ENCODE measurements at places on chromosomes 1 and 21.

DNA sequence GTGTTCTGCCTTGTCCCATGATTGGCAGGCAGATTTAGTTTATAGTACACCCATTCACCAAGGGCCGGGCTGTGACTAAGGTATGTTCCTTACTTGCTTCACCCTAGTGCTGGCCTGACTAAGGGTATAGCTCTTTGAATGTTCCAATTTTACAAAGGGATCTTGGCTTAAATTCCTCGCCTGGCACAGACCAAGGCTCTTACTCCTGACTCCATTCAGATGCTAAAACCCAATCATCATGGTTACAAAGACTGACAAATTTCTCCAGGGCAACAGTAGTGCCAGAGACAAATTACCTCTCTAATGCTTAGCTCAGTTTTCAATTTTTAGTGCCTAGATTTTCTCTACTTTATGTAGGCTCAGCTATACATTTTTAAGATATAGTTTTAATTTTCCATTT is 11.5 kb upstream of the C1orf53 start:
- no peak for DNase-seq

- DNase-seq: no peak
These were observed 206.9 kb downstream of the LMO4 start for GRCh38 chr1:87535551-87535950.

DNA sequence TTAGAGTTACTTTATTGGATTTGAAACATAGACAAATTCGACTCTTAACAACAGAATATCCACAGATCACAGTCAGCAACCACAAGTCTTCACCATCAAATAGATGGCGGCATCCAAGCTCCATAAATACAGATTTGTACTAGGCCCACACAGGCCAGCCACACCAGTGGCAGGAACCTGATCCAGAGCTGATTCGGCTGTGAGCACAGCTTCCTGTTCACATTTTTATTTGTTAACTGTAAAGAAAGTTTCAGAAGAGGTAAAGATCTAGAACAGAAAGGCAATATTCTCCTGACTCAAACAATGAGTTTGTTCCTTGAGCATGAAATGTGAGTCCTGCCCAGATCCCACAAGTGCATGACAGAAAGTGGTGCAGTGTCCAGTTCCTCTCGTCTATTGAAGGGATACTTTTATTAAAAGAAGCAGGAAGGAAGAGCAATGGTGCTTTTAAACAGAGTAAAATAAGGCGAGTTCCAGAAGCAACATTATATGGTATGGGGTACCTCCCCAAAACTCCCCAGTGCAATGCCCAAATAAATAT is 205.8 kb downstream of the SLC45A1 start:
- no peak for DNase-seq

DNA sequence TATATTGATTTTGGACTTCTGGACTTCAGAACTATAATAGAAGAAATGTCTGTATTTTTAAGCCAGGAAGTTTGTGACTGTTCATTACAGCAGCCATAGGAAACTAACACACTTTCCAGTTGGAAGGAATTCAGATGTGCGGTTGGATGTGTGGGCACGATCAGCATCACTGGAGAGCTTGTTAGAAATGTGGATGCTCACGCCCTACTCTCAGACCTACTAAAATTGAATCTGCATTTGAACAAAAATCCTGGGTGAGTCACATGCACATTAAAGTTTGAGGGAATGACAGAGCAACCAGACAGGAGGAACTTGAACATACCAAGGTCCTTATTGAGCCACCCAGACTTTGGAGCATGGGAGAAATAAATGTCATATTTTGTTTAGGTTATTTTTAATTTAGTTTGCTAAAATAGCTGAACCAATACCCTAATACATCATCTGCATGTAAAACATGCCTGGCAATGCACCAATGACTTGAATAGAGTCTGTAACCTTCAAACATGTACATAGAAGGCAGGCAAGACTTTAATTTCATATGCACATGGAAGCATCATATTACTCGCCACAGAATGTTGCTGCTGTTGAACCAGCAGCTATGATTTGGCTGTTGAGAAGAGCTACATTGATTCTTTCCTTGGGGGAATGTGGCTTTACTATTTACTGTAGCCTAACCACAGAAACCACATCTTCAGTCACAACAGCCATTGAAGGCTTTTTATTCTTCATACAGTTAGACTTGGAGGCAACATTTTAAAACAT is 346.2 kb downstream of the BARHL2 start:
- DNase-seq: no peak

DNA sequence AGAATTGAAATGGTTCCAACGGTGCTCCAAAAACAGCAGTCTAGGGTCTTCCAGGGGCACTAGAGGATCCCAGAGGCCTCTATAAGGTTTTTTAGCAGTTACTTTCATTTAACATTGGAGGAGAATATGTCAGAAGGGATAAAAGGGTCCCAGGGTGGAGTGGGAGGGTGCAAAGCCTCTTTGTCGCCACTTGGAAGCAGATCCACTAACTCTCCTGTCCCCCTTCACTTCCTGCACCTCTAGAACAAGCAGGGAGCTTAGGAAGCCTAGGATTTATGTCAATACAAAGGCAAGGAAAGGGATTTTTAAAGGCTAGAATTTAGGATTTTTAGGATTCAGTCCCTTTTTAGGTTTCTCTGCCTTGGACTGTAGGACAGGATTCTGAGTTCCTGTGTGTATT is 8.3 kb downstream of the PCP4L1 start:
- DNase-seq: no peak

GRCh38 chr21:46128933-46129571 is 26.3 kb downstream of the FTCD start:
- DNase-seq: no peak

DNA sequence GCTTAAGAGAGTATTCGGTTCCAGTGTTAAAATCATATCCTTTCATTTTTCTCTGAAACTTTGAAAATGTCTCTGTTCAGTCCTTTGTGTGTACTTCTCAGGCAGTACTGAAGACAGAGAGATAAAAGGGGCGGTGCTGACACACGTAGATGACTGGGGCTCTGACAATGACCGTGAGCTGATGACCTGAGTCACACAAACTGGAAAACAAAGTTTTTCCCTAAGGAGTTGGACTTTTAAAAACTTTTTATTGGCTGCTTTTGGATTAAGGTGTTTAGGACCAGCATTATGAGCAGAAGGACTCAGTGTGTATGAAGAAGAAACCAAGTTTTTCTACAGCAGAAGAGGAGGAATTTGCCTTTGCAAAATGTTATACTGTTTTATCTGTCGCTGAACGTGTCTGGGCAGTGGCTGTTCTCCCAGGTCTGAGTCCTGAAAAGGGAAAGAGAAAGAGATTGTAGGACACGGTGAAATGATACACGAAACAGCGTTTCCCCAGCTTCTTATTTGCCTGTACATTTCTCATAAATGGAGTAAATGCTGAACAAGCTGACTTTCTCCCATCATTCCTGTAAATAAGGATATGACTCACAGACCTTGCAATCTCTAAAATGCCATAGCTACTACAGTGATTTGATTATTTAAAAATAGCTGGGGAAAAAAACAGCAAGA is 51.5 kb downstream of the MAP3K7CL start:
- DNase-seq: no peak

DNA sequence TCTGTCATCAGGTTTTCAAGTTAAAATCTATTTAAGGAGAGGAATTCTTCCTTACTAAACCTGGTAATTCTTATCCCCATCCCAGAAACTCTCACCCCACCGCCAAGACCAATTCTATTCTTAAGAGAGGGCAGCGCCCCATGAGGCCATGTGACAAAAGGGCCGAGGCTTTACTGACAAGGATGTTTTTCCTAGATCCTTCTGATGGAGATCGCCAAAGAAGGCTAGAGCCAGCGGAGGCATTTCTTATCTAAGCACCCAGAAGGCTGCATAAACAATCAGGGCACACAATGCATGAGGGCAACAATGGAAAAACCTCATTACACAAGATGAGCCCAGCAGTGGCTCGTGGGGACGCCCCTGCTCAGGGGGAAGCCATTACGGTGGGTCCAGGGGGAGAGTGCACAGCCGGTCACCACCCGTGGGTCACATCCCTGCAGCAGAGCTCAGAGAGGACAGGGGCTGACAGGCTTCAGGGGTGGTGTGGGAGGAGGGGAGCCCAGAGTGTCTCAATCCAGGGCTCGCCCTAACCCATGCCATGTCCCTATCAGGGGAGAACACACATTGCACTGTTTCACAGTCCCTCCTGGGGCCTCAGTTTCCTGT is 88.7 kb downstream of the ITPKB start:
- no peak for DNase-seq

GRCh38 chr1:7298749-7299151 is 472.3 kb upstream of the VAMP3 start:
- DNase-seq: no peak

DNA sequence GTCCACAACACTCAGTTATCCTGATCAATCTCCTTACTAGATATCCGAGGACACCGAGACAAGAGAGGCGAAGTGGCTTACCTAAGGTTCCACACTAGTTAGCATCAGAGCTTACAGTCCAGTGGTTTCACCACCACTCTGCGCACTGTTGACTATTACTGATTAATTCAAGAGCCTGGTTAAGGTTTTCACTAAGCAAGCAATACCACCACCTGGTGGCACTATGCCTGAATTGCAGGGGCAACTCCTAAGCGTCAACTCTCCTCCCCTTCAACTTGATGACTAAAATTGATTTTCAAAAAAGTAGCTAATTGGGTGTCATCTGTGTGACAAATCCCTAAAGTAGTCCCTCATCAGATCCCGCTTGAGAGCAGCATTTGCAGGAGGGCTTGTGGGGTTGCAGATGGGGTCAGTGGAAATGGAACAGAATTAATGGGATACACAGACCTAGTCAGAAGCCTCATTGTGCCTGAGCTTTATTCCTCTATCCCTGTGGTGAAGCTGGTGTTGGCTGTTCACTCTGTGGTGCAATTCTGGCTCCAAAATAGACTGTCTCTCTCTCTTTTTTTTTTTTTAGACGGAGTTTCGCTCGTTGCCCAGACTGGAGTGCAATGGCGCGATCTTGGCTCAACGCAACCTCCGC is 9.1 kb downstream of the TTC22 start:
- no peak for DNase-seq

DNA sequence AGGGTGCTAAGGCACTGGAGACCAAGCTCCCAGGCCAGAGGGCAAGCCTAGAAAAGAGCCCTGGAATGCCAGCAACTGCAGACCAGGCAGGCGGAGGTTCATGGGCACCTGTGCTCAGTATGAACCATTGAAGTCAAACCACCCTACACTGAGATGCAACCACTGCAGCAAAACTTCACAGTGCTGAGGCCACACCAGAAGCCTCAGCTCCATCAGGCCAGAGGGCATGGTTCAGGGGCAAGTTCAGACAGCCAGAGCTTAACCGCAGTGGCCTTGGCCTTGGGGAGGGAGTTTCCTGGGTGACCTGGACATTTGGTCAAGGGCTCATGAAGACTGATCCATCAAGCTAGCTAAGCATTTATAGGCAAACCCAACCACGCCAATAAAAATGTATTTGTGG is 7.1 kb downstream of the RCC2 start:
- DNase-seq: no peak

- DNase-seq: no peak
These were observed 43.1 kb downstream of the PTGFRN start for GRCh38 chr1:116952738-116953275.

- DNase-seq: no peak
These were observed 18.3 kb downstream of the SPATA21 start for GRCh38 chr1:16418823-16419425.

DNA sequence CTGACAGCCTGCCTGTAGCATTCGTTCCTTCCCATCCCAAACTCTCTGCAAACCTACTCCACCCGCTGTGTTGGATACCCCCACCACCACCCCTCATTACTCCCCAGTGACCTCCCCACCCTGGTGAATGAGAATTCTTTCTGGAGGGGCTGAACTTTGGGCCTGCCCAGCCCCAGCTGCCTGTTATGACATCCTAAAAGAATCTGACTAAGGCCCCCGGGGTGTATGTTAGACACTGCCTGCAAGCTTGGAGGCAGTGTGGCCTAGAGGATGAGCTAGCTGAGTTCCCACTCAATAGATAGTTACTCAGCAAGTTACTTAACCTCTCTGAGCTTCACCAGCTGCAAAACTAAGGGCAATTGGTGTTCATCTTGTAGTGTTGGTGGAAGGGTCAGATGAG is 110.2 kb upstream of the FGGY start:
- no peak for DNase-seq

- DNase-seq: no peak
These were observed 6.7 kb downstream of the OR2T11 start for GRCh38 chr1:248627971-248628844.

- no peak for DNase-seq
These were observed 70.8 kb downstream of the PRDM2 start for GRCh38 chr1:13770743-13771142.

DNA sequence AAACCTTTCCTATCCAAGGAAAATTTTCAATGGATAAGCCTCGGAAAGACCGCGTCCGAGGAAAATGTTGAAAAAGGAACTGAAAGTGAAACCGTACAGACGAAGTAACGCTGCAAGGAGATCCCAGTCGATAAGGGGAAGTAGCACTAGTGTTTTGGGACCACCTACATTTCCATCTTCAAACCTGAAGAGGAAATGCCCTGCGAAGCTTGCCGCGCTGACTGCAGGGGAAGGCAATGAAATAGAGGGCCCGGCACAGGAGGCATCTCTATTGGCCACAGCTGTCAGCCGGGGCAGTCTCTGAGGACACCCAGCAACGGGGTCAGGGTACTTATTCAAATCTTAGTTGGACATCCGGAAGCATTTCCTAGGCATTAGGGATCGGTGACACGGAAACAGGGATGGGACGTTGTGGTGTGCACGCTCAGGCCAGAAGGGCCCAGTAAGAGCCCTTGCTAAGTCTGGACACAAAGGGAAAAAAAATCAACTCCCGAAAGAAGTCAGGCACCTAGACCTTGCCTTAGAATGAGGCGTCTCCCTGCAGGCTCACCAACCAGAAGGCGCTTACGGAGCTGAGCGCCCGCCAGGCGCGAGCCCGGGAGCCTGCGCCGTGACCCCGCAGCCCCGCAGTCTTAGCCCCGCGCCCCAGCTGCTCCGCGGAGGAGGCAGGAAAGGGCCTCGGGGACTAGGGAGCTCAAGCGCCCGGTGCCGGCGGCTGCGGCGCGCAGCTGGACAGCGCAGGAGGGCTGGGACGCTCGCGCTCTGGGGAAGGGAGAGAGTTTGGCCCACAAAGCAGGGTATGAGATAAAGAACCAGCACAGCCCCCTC is 655 bp downstream of the USF1 start:
- no peak for DNase-seq

DNA sequence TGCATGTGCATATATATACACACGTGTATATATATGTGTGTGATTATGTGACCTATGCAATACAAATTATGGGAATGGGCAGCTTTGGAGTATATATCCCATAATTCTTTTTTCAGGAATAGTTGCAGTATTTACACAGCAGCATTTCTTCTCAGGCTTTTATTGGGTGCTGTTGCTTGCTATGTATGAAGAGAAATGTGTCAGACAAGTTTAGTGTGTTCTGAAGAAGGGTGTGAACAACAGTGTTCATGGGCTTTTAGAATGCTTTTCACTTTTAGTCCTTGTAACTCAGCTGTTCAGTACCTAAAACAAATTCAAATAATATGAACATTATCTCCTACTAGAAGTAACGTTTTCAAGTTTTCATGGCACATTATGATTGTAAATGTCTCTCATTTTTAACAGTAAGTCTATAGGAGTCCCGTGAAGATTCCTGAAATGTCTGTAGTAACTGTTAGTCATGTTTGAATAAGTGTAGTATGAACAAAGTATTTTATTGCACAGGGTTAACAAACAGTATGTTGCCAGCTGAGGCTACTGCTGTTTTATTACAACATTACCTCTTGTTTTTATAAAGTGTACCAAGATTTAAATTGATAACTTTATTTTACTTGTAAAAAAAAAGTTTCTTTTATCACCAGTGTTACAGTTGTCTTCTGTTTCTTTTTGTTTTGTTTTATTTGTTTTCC is 42.5 kb downstream of the TMED5 start:
- DNase-seq: no peak
